Fibroblast of lung (primary cell): ENCODE measurements at places on chromosomes 6 and 20. TPM values are rescaled to one million over a fixed set of nuclear protein-coding genes. Genes with fewer than 3 reads are reported as not detected.

ANKRD66 gene
- total RNA-seq: not detected in 2 replicates

BPIFB2 gene
- total RNA-seq: not detected in 2 replicates

LRRC73 gene
- 0.26 and 0.33 TPM in 2 replicates for total RNA-seq

GRCh38 chr6:133856911-133857310 is 32.0 kb upstream of the TCF21 start:
- H3K4me1 ChIP-seq: no peaks in the 10 kb centered on the region
- DNase-seq: no peak
- no peak overlapping the region for H3K4me3 ChIP-seq
- no peak overlapping the region for H3K27ac ChIP-seq

- no peaks in the 10 kb centered on the region for H3K36me3 ChIP-seq
- H3K4me3 ChIP-seq: no peak overlapping the region
- H3K4me1 ChIP-seq: no peaks in the 10 kb centered on the region
- no peaks in the 10 kb centered on the region for H3K27me3 ChIP-seq
- DNase-seq: peak; percentile 10
These were observed 77.7 kb upstream of the SAMD5 start for GRCh38 chr6:147430811-147431210.

DNA sequence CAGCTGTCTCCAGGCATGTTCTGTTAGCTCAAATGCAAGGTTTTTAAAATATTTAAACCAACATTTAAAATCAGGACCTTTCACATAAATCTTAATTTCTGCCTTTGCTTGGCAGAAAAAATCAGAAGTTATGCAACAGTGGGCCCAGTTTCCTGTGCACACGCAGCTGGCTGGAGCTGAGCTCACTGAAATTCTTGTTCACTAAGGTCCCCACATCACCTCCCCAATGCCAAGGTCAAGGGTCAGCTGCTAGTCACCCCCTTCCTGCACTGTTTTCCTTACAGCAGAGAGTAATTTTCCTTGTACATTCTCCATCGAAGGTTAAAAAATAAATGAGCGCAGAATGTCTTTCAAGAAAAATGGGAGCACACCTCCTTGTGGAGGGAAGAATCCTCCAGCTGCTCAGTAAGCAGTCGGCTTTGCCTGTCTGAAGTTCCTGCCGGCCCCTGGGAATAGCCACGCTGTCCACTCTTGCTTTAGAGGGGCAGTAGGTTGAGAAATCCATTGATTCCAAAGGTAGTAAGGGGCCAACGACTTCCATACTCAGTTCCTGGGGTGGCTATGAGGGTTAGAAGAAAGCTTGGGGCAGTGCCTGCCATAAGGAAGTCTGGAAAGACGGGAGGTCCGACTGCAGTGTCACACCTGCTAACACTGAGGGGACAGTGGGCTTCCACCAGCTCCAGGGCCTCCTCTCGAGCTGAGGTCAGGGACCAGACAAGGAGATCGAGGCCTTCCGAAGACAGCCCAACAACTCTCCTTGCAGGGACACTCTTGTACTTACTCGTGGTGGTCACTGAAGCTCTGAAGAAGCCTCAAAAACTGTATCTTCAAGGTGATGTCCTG is 56.8 kb downstream of the MYH7B start:
- DNase-seq: no peak
- peak overlapping the region; percentile 23 for H3K27ac ChIP-seq
- no peak overlapping the region for H3K4me3 ChIP-seq
- H3K36me3 ChIP-seq: peaks cover 37% of the 10 kb centered on the region
- H3K27me3 ChIP-seq: no peaks in the 10 kb centered on the region

DNA sequence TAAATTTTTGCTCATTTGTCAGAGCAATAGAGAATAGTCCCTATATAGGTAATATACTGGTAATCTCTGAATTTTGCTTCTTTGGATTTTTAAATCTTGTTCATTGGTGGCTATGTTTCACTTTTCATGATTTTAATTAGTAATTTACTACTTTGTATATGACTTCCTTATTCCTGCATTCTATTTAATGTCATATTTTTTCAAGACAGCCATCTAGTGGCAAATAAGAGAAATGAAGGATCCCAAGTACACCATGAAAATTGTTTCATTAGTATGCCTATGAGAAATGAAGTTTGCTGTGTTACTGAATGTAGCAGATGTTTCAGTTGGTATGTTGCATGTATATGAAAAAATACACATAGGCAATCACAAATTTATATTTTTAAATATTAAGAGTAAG is 82.4 kb downstream of the ZNF292 start:
- no peaks in the 10 kb centered on the region for H3K4me1 ChIP-seq
- H3K27me3 ChIP-seq: no peaks in the 10 kb centered on the region
- no peak overlapping the region for H3K27ac ChIP-seq
- peak; percentile 50 for DNase-seq
- no peak overlapping the region for H3K4me3 ChIP-seq
